ENCODE measurements at places on chromosomes 5 and 9.

GRCh38 chr9:112836394-112836793 is 54.3 kb downstream of the SLC46A2 start:
- no peak for DNase-seq

DNA sequence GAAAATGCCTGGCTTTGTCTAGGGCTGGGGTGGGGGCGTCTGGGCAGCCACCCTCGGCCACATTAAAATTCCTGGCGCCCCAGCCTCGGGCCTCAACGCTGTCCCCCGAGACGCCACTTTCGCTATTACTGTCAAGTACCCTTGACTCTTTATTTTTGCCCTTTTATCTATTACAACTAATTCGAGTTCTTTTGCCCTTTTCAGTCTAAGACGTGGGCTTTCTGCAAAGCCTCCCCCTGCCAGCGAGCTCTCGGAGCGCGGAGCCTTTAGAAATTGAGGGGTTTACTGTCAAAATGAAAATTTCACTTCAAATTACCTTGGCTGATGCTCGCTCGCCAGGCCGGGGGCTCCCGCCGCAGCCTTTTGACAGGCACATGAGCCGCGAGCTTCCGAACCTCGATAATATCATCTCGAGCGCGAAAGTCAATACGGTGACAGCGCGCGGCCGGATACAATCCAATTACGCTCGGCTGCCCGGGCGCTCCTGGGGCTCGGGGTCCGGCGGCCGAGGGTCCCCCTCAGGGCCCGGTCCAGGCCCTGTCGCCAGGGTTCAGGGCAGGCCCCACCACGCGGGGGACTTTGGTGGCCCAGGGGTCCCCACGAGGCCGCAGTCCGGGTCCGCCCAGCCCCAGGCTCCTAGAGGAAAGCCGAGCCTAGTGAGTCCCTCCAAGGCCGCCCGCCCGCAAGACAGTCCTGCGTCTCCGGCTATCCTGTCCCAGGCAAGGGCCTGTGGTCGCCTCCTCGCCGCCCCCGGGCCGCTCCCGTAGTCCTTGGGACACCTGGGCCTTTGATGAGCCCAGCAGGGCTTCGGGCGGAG is 6.7 kb downstream of the IRX4 start:
- no peak for DNase-seq

GRCh38 chr5:96629774-96630173 is 32.4 kb upstream of the CAST start:
- no peak for DNase-seq

GRCh38 chr9:16825331-16825725 is 45.1 kb downstream of the BNC2 start:
- DNase-seq, result no peak

- DNase-seq, result no peak
These were observed 806 bp upstream of the CDC42SE2 start for GRCh38 chr5:131262953-131263541.

Data from stimulated activated CD8-positive, alpha-beta memory T cell treated with anti-CD3 and anti-CD28 coated beads, Interleukin-4, amount 100 ng/mL, for 1 hour (primary cell).